ENCODE measurements at places on chromosomes 1 and 21. TPM values are rescaled to one million over a fixed set of nuclear protein-coding genes. Genes with fewer than 3 reads are reported as not detected.

The BSND gene
- 0.25 TPM for total RNA-seq

The WDR64 gene
- not detected for total RNA-seq

The KPNA6 gene
- 50.0 TPM for total RNA-seq

The PIK3R3 gene
- total RNA-seq: 14.4 TPM

The CNR2 gene
- total RNA-seq: 0.10 TPM

The BGLAP gene
- total RNA-seq: 1.00 TPM

The CTTNBP2NL gene
- total RNA-seq: 8.9 TPM

The ACKR1 gene
- total RNA-seq: not detected

The PPM1J gene
- 0.19 TPM for total RNA-seq

The ODF2L gene
- total RNA-seq: 84.2 TPM

The PDC gene
- 1.5 TPM for total RNA-seq

The ID3 gene
- 159 TPM for total RNA-seq

The ZNF648 gene
- not detected for total RNA-seq

The AADACL4 gene
- not detected for total RNA-seq

All from motor neuron (in vitro differentiated cells).